ENCODE measurements at places on chromosomes 12 and 14.

- DNase-seq, result no peak
These were observed 156.9 kb downstream of the CAND1 start for GRCh38 chr12:67426067-67426466.

GRCh38 chr14:49892301-49892635 is 614 bp upstream of the ARF6 start:
- no peak for DNase-seq

- DNase-seq, result no peak
These were observed 8.2 kb downstream of the TUBA1C start for GRCh38 chr12:49272790-49273725.

DNA sequence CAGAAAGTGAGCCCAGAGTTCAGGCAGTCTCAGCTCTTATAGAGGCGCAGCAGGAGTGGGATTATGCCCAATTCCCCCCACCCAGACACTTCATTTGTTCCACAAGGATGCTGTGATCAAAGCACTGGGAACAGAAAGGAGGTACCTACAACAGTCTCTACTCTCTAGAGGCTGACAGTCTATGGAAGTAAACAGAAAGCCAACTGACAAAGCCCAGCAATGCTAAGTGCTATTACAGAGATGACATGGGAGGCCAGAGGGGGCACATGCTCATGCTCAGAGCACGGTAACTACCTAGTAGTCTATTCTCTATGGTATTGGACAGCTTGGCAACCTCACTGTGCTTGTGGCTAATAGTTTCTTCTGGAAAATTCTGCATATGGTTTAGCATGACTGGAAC is 85.9 kb downstream of the STXBP6 start:
- no peak for DNase-seq

- DNase-seq, result no peak
These were observed 235.2 kb upstream of the CRY1 start for GRCh38 chr12:107328442-107329133.

GRCh38 chr14:38522724-38523123 is 266.8 kb upstream of the CLEC14A start:
- no peak for DNase-seq

- DNase-seq, result no peak
These were observed 13.6 kb upstream of the TFCP2 start for GRCh38 chr12:51186465-51187085.

GRCh38 chr14:63362389-63362819 is 43.7 kb upstream of the GPHB5 start:
- DNase-seq, result no peak

GRCh38 chr14:70168406-70168805 is 20.3 kb downstream of the SLC8A3 start:
- DNase-seq, result no peak

DNA sequence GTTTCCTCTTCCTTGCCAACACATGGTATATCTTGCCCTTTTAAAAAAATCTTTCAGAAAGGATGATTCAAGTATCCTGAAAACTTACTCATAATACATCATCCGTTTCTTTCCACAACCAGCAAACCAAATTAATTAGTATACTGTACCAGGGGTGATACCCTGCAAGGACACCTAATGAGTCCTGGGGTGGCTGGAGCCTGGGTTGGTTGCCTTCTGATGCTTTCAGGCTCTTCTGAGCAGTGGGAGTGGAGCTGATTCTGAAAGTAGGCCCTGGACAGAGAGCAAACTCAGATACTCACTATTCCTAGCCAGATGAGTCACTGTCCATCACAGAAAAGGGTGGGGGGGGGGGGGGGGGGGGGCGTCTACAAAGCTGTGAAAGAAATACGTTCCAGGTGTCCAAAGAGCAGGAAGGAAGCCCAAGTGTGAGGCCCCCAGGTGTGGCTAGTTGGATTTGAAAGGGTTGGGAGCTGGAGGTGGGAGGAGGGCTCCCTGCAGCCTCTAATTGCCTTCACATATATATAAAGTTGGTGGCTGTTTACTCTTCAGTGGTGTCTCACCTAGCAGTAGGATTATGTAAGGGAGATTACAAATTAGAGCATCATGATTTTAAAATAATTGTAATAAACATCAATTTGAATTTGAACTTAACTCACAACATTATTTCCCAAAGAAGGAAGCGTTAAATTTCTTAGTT is 36.5 kb downstream of the FBXO33 start:
- no peak for DNase-seq

DNA sequence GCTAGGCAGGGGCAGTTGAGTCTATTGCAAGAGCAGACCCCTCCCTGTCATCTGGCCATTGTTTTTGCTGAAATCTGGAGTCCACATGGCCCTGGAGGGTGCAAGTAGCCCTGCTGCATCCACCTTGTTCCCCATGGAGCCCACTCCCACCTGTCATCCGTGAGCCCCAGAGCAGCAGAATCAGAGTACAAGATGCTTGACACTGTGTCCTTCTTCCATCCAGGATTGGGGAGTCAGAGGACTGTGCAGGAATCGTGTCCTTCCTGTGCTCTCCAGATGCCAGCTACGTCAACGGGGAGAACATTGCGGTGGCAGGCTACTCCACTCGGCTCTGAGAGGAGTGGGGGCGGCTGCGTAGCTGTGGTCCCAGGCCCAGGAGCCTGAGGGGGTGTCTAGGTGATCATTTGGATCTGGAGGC is 8.8 kb downstream of the DHRS2 start:
- no peak for DNase-seq

DNA sequence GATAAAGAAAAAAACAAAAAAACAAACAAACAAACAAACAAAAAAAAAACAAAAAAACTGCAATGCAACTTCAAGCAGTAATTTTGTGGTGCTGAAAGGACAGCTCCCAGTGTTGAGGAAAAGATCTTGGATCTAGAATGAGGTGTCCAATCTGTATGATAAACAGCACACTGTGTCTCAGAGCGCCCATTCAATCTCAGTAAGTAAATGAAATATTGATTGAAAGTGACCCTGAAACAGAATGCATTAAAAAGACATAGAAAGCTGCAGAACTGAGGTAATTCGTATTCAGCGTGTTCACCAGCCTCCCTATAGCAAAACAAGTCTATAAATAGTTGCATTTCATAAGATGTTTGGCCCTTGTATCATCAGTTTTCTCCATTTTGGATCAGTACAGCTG is 153.0 kb downstream of the NOVA1 start:
- DNase-seq, result no peak

DNA sequence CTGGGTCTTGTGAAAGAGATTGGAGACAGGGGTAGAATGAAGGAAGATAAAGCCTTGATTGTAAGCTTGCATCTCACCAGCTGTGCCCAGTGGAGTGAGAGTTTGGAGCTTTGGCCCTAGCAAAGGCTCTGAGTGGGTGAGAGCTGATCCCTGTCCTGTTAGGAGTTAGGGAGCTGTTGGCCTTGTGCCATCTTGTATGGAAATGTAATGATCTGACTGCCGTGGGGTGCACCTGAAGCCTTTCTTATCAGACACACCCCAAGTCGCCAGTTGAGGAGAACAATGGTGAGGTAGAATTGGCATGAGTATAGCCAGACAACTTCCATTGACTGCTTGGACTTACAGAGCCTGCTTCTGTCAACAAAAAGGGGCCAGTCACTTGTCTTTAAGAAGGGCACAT is 130.1 kb downstream of the PRKCH start:
- no peak for DNase-seq

DNA sequence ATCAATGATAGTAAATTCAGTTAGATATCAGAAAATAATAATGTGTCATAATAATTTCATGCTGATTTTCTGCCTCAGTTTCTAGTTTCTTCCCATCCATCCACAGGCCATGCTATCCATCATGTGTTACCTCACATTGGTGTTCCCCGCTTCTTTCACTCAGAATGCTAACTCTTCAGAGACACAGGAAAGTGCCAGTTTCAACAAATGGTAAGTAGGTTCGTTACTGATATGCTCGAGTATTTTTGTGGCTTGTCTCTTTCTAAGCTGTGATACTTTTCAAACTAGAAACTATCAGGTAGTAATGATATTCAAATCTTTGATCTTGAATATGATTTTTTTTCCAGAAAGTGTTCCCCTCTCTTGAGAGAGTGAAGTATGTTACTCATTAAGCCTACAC is 1.5 kb downstream of the KLRB1 start:
- no peak for DNase-seq

DNA sequence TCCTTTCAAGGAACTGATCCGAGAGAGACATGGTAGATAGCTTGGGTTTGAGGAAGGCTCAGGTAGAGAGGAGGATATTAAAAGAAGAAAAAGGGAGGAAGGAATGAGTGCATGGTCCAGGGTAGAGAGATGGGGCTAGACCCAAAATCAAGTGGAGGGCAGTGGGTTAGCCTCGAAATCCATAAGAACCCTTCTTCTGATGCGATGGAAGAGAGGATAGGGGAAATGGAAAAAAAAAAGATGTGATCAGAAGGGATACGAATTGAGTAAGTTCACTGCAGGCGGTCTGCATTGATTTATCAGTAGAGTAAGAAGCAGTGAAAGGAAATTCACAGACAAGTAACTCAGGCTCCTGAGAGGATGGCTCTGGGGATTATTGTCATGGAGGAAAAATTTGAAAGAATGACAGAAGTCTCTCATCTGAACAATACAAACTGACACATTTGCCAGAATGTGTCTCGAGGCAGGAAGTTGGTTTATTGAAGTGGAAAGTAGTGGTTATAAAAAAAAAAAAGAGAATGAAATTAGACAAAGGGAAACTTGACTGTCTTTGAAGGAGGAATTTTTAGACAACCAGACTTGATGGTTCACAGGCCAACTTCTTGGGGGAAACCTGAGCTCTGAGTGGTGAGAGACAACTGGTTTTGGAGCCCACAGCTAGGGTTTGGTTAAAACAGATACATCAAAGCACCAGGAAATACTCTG is 10.2 kb downstream of the PPFIBP1 start:
- no peak for DNase-seq

DNA sequence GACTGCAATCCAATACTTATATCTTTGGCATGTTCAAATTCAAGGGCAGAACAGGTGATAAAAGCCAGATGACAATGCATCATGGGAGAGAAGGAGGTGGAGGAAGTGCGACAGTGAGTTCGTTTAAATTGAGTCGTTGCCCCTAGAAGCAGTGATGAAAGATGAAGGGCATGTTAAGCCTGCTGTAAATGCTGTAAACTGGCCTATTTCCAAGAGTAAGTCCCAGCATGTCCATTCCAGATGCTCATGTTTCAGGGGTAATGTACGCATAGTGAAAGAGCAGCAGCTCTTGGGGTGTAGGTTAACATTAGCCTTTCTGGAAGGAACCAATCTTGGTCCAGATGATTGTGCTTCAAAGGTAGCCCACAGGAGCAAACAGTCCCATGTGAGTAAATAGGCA is 97.1 kb downstream of the C2CD5 start:
- no peak for DNase-seq

DNA sequence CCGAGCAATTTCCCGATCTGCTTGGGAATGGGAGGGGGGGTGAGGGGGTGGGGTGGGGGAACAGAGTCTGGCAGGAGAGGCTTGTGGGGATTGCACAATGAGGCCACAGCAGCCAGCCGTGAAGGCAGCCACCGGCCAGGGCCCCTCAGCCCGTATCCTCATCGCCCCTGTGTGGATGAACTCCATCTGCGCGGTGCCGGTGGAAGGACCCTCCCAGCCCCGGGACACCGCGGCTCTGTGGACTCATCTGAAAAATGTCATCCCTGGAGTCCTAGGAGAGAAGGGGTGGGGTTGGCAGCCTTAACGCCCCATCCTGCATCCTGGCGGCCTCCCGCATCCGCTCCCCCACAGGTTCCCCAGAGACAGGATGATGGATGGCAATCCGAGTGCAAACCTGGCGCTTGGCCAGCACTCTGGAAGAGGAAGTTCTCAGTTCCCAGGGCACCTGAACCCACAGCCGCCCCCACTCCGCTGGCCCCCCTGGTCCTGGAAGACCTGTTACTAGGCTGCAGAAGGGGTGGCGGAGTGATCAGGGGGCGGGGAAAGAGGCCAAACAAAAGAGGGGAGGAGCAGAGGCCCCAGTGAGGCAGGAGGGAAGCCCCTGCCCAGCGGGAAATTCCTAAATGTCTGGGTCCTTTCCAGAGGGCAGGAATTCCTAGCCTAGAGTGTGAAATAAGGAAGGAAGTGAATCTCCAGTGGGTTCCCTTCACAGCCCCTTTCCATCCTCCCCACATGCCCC is 1.2 kb upstream of the TNFAIP2 start:
- no peak for DNase-seq

DNA sequence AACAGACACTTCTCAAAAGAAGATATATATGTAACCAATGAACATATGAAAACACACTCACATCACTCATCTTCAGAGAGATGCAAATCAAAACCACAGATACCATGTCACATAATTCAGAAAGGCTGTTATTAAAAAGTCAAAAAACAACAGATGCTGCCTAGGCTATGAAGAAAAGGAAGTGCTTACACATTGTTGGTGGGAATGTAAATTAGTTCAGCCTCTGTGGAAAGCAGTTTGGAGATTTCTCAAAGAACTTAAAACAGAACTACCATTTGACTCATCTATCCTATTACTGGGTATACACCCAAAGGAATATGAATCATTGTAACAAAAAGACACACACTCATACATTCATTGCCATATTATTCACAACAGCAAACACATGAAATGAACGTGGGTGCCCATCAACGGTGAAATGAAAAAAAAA is 35.1 kb downstream of the EIF2S3B start:
- DNase-seq, result no peak

GRCh38 chr14:103730490-103731035 is 15.0 kb downstream of the ZFYVE21 start:
- no peak for DNase-seq

GRCh38 chr14:87940382-87940781 is 52.6 kb downstream of the GALC start:
- DNase-seq, result no peak

DNA sequence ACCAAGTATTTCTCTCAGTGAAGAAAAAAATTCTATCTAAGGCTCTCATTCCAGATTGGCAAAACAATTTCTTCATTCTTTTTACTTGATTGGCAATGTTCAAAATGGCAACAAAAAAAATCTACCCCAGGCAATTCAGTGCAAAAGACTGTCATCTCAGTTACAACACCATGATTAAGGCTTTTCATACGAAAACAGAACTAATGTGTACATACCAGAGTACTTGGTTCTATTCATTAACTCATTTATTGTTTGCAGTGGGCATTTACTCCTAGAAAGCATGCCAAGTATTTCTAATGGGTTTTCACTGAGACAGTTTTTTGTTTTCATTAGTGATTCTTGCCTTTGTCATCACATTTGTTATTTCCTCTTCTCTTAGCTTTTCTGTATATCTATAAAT is 33.0 kb downstream of the DBX2 start:
- DNase-seq, result no peak

DNA sequence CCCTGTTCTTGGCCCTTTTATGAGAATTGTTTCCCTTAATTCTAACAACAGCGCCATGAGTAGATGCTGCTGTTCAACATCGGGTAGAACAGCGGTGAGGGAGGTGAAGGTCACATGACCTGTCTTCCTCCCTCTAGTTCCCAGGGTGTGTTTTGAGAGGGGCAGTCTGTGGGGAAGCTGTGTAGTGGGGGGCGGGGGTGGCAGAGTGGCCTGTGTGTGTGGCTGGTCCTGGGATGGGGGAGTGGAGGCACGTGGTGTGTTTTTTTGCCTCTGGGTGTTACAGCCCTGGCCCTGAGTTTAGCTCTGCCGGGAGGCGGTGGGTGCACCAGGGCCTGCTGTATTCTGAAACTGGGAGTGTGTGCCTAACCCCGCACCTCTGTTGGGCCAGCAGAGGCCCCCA is 202.7 kb downstream of the TSPAN9 start:
- no peak for DNase-seq

- DNase-seq, result peak; percentile 34
These were observed 434.7 kb downstream of the FUT8 start for GRCh38 chr14:65847075-65847847.

- no peak for DNase-seq
These were observed 8.0 kb downstream of the SLC8A3 start for GRCh38 chr14:70180718-70181117.

- DNase-seq, result no peak
These were observed 18.4 kb upstream of the PRPF39 start for GRCh38 chr14:45065540-45065939.
